ENCODE measurements at places on chromosomes 12 and 14.
A peak's percentile ranks its signal among the peaks of the same experiment; 100 is the strongest.

DNA sequence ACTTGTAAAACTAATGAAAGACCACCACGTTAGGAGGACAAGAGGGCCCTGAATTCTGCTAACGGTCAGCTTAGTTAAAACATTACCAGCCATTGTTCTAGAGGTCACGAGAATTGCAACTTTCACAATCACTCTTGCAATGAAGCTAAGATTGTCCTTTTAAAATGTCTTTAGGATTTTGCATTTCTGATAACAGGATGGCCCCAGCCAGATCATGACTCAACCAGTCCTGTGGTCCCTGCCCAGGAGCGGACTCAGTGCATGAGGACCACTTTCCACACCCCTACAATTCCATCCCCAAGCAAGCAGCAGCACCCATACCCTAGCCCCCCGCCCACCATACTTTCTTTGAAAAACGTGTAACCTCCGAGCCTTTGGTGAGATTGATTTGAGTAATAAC, 28.7 kb downstream of the HSP90AA1 start:
- DNase-seq = no peak

GRCh38 chr12:62866451-62867082, 68.4 kb downstream of the PPM1H start:
- peak; percentile 60 for DNase-seq

GRCh38 chr14:57227083-57227482, 41.6 kb downstream of the EXOC5 start:
- DNase-seq = no peak

DNA sequence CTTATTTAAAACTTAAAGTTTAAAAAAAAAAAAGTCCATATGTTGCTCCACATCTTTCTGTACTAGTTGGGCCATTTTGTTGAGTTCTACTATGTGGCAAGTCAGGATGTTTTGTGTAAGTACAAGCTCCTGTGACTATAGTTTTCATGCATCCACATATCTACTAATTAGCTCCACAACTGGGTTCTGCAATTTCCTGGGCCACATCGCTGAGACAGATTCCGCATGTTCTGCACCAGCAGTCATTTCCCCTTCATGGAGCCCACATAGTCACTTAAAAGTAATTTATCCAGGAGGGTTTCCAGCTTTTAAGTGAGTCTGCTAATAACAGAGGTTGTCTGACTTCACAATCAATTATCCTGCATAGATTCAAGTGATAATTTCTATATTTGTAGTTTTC, 461.4 kb downstream of the ZFP36L1 start:
- DNase-seq = no peak

- DNase-seq = peak; percentile 98
Observed at GRCh38 chr14:63203618-63204406, 431 bp upstream of the RHOJ start.

DNA sequence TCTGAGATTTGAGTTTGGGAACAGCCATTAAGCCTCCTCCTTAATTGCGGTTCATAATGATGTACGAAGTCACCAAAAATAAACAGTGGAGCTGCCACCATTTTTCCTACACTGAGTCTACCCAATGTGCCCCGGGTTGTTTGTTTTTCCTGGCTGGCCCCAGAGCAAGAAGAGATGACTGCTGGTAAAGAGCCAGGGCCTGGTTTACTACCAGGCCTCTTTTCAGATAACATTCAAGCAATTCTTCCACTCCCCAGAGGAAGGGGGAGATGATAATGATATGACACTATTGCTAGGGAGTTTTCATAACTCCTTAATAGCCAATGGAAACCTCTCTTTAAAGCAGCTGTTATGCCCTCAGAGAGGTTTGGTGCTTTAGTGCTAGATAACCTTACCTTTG, 42.3 kb downstream of the BRAP start:
- no peak for DNase-seq
